ENCODE measurements at places on chromosomes 7 and 10.

- no peak for DNase-seq
Observed at GRCh38 chr10:84155521-84155920, 16.2 kb downstream of the GHITM start.

GRCh38 chr10:129758207-129759021, 205.7 kb downstream of the EBF3 start:
- no peak for DNase-seq

GRCh38 chr7:1211611-1212010, 21.1 kb upstream of the UNCX start:
- no peak for DNase-seq

GRCh38 chr10:4271193-4271592, 486.2 kb upstream of the KLF6 start:
- no peak for DNase-seq

- no peak for DNase-seq
Observed at GRCh38 chr7:148436571-148436970, 154.0 kb upstream of the C7orf33 start.

DNA sequence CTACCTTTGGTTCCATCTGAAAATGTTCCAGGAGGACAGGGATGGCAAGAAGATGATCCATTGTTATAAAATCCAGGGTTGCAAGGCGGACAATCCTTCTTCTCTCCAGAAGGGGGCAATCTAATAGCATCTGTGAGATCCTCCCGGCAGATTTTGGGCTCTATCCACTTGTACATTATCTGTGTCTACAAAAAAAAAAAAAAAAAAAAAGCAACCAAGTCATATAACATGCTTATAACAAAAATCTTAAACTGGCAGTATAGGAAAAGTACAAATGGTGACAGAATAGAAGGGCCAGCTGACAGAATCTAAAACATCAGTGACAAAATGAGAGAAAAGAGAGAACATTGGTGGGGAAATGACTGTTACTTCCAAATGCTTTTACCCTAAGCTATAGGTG, 132.7 kb downstream of the ELAPOR2 start:
- no peak for DNase-seq

DNA sequence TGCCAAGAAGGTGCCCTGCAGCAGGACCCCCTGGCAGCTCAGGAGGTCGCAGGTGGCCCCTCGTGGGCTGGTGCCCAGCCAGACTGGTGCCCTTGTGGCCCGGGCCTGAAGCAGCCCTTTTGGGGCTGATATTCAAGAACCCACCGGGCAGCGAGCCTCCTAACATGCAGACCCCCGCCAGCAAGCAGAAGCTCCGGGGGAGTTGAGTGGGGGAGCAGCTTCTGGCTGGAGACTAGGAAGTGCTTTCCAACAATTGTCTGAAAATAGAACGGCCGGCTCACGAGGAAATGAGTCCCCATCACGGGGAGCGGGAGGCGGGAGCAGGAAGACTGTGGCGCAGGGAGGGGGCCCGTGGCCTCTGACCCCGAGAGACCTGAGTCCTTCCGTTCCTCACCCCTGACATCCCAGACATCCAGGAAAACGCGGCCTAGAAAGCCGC, 9.5 kb upstream of the INTS1 start:
- DNase-seq = no peak

GRCh38 chr10:80443531-80443974, 10.6 kb upstream of the TSPAN14 start:
- DNase-seq = no peak

GRCh38 chr10:103238506-103239252, 7.0 kb upstream of the RPEL1 start:
- DNase-seq = no peak

GRCh38 chr7:69640925-69641594, 42.8 kb downstream of the AUTS2 start:
- DNase-seq = no peak

DNA sequence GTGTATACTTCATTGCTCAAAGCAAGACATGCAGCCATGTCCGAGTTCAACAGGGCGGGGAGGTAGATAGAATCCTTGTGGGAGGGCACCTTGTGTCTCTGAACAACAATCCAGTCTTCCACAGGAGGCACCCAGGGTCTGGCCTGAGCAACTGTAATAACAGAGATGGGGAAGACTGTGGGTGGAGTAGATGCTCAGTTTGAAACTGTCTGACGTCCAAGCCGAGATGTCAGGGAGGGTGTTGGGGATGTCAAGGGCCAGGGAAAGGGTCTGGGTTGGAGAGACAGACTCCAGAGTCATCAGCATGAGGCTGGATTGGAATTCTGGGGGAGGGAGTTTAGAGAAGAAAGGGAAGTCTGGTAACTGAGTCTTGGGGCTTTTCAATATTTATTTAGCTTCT, 88.0 kb downstream of the FANK1 start:
- DNase-seq = no peak

- no peak for DNase-seq
Observed at GRCh38 chr7:38873433-38873832, 35.6 kb downstream of the VPS41 start.

GRCh38 chr7:43756368-43757072, 2.0 kb upstream of the BLVRA start:
- DNase-seq = no peak

GRCh38 chr10:50275650-50276235, 24.4 kb upstream of the ASAH2 start:
- DNase-seq = no peak

GRCh38 chr7:33143996-33144718, 14.8 kb downstream of the BBS9 start:
- no peak for DNase-seq

- no peak for DNase-seq
Observed at GRCh38 chr10:76727038-76727437, 910.6 kb downstream of the KCNMA1 start.

GRCh38 chr7:111414374-111414773, 147.9 kb downstream of the IMMP2L start:
- DNase-seq = no peak

DNA sequence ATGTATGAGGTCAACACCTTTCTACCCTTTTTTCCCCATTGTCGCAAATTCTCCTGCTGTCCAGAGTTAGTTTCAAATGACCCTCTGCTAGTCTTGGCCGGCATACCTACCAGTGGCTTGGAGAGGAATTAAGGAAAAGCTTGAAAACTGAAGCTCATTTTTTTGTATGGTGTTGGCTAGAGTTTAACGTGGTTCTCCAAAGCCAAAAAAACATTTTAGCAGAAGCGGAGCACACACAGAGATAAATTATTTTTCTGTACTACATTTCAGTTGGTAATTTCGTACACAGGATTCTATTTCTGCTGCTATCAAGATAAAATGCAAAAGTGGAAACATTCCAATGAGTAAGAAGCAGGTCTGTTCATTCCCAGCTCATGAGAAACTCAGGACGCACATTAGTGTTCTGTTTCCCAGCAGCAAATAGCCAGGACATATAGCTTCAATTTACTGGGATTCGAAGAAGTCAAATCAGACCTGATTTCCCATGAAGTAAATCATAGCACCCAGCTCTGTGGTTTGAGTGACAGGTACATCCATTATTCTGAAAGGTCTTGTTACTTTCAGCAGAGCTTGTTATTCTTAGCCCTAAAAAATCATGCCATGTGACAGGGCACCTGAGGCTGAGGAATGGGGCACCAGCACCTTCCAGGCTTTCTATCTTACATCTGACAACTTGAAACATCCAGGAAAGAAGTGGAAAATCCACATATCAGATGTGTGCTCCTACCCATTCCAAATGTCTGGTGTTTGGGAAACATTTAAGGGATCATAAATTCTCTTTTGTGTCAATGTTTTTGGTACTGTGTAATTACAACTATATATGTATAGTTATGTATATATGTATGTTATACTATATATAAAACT, 215.9 kb upstream of the C7orf33 start:
- no peak for DNase-seq

DNA sequence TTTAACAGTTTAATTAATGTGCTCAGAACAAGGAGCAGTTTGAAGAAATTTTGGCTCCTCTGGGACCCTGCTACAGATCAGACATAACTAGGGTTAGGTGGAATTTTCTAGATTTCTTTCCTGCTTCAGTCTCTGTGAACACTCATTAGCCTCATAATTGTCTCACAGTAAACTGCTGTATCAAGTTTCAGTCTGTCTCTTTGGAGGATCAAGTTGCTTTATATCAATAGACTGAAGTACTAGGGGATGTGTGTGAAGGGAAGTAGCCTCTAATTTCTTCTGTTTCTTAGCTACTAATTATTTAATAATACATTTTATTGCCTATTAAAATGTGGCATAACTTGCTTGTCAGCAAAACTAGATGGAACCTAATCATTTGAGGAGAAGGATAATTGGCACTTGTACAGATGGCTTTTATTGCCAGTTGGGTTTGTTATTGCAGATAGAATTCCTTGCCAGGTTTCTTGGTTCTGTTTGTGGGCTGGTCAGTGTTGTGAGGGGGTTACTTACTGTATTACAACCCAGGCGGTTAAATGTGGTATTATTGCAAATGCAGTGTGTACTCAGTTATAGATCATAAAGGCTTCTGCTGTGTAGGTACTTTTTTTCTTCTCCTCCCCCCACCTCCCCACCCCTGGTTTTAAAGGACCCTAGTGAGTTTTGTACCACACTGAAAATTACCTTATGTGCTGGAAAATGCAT, 758.0 kb downstream of the AUTS2 start:
- no peak for DNase-seq

GRCh38 chr10:48775206-48775517, 90.5 kb downstream of the WDFY4 start:
- DNase-seq = no peak

DNA sequence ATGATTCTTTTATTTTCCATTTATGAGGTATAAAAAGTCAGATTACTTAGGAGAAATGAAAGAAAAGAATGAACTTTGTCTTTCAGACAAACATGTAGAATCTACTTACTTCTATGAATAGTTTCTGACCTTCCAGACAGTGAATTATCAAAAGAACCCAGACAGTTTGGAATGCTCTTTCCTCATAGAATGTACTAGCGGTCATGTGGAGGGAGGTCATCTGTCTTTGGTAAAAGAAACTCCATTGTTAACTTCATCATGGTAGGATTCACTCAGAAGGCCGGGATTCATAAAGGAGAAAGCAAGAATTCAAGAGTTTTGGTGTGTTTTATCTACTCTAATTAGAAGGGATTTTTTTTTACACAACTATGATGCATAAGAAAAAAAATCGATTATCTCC, 144.8 kb upstream of the ZNF804B start:
- DNase-seq = no peak

GRCh38 chr10:77318739-77319138, 318.9 kb downstream of the KCNMA1 start:
- DNase-seq = no peak

GRCh38 chr10:84845628-84846261, 517.4 kb downstream of the CCSER2 start:
- no peak for DNase-seq

DNA sequence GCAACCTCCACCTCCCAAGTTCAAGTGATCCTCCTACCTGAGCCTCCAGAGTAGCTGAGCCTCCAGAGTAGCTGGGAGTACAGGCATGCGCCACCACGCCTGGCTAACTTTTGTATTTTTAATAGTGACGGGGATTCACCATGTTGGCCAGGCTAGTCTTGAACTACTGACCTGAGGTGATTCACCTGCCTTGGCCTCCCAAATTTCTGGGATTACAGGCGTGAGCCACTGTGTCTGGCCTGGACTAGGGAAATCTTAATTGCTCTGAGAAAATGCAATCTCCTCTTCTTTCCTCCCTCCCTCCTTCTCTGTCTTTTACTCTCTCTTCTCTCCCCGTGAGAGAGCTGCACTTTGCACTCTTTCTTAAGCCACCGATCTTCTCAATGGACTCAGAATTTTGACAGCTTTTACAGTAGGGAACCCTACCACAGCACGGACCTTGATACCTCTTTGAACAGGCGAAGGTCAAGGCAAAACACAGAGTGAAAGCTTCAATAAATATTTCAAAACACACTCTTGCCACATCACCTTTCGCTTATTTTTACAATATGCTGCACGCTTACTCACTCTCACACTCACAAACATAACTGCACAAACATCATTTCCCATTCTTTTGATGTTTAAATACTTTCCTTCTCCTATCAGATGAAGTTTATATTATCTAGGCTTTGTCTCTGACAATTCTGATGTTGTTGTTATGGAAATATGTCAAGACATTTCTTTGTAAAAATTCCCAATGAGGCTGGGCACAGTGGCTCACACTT, 173.4 kb upstream of the NRP1 start:
- no peak for DNase-seq

DNA sequence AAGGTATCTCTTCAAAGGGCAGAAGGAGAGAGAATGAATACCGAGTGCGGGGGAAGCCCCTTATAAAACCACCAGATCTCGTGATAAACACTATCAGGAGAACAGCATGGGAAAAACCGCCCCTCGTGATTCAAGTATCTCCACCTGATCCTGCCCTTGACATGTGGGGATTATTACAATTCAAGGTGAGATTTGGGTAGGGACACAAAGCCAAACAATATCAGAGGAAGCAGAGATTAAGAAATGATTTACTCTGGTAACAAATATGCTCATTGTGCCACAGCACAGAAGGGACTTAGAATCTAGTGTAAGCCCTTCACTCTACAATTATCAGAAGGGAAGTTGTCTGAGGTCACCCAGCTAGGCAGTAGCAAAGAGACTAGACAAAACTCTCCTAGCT, 40.1 kb upstream of the ZNRF2 start:
- no peak for DNase-seq

DNA sequence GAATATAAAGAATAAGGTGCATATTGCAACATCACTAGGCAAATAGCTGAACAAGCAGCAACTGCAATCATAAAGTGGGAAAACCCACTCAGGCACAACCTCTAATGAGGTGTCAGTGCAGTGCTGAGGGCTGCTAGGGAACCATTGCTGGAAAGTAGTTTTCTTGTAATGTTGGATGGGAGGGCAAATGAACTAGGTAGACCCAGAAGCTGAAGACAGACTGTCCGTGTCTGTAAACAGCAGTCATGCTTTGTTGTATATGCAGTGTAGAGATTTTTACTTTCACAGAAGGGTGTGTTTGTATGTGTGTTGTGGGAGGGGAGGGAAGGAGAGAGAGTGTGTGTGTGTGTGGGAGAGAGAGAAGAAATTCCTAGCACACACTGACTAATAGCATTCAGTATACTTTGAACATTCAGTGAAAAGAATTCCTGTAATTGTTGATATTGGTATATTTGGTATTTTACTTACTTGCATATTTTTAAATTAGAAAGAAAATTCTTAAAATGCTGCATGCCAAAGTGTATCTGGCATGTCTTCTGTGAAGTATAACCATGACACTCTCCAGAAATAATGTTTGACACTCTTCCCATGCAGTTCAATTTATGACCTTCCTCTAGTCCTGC, 28.8 kb downstream of the ITGB8 start:
- no peak for DNase-seq
